ENCODE measurements at places on chromosomes 6 and 20.
A peak's percentile ranks its signal among the peaks of the same experiment; 100 is the strongest.

DNA sequence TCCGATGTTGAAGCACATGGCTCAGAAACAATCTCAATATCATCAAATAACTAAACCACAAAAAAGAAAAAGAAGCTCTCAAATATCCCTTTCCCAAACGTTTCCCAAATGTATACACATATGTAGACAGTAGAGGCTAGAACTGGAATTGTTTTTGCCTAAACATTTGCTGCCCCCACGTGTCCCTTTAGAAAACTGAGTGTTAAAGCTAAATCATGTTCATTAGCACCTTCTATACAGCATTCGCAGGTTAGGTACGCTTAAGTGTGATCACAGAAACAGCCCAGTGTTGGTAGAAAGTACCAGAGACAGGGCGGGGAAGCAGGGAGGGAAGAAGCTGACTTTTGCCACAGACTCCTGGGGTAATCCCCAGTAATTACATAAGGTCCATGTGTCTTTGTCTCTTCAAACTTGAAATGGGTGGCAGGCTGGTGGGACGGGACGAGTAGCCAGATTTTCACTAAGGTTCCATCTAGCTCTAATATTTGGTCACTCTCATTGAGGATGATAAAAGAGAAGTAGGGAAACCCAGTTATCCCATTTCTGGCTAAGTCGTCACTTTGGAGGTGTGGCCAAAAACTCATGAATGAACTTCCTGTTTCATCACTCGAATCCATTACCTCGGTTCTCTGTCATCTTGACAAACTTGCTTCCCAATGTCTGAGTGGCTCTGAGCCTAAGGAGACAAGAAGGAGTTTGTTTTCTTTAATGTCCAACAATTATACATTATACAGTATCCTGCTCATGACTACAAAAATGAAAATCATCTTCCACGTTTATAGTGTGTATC, 15.0 kb upstream of the TFAP2A start:
- no peak for DNase-seq

DNA sequence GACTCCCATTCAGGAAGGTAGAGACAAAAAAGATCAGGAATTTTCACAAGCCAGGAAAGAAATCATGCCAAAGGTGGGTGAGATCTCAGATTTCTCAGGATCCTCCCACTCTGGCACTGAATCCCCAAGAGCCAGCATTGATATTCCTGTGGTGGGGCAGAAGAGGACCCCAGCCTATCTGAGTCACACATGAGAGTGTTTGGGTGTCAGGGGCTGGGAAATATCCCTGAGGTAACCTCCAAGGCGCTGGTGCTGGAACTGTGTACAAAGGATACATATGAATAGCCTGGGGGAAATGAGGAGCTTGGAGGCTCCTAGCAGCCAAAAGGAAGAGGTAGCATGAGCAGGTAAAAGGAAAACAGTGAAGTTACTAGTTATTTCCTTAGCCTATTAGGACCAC, 369.4 kb downstream of the BTBD9 start:
- DNase-seq: no peak

DNA sequence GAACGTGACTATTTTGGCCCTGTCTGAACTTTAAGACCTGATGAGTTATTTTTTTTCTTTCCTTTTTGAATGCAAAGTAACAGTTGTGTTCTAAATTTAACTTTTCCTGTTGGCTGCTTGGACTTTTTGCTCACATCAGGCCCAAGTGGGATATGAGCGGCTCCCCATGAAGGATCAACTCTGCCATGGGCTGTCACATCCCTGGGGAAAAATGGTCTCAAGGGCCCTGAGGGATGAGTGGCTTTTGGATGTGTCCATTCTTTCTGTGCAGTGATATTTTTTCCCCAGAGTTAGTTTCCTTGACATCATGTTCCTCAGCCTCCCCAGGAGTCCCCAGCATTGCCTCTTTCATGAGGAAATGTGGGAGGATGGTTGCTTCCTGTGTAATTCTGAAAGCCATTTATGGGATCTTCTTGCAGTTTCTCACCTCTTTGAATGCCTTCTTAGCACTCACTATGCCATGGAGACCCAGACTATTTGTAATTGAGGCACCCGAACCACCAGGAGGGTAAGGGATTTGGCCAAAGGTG, 92.5 kb downstream of the SLC24A3 start:
- DNase-seq: no peak

DNA sequence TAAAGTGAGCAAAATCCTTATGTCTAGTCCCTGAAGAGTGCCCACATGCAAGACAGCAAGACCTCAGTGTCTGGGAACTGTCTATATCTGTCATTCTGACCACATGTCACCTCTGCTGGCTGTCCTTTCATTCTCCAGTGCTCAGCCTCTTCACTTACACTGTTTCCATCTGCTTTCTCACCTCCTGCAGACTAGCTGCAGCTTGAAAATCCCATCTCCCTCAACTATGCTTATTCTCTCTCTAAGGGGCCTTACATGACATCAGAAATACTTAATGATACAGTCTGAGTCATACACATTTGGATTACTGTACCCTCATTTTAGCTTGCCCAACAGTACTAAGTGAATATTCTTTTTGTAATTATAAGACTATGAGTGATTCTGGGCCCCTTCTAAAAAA, 587.8 kb downstream of the EPM2A start:
- DNase-seq: no peak

DNA sequence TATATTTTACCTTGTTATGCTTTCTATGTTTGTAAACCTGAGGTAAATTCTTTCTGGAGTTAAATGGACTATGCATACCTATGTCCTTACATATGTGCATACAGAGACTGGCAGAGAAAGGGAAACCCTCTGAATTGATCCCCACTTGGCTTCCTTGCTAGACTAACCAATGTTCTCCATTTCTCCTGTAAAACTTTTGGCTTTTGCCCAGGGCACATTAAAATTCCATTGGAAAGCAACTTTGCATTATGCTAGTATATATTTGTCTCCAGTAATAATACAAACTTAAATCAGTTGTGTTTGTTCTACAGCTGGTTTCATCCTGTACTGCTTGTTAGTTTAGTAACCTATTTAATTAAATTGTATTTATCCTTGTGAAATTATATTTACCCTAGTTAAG, 646.0 kb upstream of the MARCKS start:
- peak; percentile 84 for DNase-seq

GRCh38 chr6:52632011-52632410, 38.9 kb upstream of the TMEM14A start:
- DNase-seq: no peak

DNA sequence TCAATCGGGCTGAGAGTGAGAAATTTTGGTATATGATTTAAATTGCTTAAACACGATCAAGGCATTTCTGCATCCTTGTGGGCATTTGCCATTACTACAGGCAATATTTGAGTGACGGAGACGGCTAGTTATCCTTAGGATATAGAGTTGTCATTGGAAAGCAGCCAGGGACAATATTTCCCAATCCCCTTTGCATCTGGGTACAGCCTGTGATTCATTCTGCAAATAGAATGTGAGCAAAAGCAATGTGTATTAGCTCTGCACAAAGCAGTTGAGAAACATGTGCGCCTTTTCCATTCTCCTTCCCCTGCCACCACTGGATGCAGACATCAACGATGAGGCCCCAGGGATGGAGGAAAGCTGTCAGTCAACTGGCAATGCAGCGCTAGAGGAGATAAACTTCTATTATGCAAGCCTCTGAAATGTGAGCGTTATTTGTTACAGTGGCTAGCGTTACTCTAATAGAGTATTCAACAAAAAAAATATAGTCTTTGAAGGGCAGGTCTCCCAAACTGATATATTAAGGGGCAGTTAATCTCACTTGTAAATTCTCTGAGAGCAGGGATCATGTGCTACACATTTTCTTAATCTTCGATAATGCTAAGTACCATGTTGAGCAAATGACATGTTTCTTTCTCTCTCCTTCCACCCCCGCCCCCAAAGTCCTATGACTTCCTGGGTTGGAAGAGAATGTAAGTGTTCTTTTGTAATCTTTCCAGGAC, 37.1 kb upstream of the NCOA3 start:
- peak; percentile 96 for DNase-seq

- DNase-seq: no peak
Measured at GRCh38 chr6:113734982-113735381, 122.2 kb upstream of the MARCKS start.

DNA sequence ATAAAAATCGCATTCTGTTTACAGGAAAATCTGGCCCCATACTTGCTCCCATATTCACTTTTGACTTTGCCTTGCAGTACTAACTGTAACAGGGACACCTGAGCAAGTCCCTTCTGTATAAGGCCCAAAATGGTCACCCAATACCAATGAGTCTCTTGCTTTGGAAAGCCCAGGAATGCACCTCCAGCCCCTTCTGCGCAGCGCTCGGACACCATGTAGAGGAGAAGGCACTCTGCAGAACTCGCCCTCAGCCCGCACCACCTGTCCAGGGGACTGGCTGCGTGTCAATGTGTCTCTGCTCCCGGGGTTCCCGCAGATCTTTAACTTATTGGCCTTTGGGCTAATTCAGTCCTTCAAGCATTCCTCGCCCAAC, 746 bp upstream of the PRND start:
- DNase-seq: no peak

DNA sequence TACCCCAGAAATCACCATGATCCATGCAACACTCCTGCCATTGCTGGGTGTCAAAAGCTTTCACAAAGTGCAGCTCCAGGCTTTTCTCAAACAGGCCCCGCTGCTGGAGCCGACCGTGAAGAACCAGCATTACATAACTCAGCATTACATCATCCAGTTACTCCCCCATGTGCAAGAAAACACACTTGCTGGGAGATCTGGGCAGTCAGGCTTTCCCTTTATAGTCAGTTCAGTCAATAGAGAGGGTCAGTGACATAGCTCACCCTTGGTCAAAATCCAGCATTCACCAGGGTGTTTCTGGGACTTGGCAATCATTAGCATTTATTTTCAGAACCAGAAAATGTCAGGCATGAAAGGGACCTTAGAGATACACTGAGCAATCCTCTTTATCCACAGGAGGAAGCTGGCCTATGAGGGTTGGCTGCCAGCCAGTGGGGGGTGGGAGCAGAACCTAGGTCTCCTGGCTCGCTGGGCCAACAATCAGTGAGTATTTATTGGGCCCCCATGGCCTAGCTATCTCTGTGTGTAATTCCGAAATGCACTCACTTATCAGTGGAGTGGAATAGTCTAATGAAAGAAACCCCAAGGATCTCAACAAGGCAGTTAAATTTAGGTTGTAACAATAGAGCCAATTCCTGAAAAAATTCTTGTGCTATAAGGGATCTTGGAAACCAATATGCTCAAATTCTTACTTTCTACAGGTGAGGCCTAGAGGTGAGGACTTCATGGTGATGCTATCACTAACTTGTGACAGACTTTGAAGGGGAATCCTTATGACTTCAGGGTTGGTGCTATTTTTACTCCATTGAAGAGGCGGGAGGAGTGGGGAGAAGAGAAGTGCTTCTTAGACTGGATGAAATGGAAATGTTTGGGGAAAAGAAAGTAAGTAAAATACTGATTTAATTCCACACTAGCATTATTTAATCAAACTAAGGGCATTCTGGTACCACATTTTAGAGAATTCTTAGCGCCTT, 54.6 kb downstream of the LYRM4 start:
- DNase-seq: peak; percentile 86

DNA sequence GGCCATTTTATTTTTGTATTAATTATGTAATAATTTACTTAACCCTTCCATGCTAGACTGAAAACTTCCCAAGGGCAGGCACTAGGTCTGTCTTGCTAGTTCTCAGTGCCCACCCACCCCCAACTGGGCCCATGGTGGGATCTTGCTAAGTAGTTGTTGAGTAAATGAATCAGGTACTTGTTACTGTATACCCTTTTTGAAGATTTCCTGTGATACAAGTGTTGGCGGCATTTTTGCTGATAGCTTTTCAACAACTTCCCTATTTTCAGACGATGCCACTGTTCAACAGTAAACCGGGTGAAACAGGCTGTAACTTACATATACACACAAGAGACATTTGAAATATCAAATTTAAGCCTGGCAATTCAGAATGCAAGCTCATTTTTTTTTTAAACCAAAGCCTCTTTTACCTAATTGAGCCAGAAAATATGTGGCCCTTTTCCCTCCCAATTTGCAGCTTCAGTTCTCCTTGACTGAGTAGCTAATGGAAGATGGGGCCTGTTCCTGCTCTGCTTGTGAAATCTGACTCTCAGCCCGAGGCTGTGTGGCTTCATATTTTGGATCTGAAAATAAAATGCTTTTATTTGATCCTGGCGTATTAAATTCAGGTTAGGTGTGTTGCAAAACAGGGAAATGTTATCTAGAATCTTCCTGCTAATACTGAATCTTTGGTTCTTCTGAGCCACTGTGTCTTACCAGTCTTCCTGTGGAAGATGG, 288.3 kb downstream of the NRN1 start:
- DNase-seq: no peak

DNA sequence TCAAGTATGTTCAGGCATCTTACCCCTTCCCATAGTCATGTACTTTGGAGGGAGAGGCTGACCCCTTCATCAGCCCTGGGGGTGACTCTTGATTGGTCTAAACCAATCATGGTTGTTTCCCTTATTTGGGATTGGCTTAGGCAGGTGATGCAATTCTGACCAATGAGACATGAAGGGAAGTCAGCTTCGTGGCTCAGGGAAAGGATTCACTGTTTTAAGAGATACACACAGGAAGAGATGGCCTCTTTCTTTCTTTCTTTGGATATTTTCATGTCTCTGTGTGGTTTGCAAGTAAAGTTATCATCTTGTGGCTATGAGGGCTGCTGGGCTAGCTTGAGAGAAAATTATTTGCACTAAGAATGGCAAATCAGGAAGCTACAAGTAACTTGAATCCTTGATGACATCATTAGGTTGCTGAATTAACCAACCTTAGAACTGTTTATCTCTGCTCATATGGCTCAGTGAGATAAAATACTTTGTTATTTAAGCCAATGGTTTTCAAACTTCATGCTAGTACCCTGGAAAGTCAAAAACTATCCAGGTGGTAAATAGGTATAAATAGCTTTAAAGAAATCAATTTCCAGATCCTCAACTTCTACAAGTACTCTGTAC, 144.2 kb upstream of the CENPW start:
- DNase-seq: no peak

GRCh38 chr6:104472021-104472901, 387.5 kb downstream of the HACE1 start:
- DNase-seq: no peak

- no peak for DNase-seq
Measured at GRCh38 chr20:52649727-52650126, 322.4 kb upstream of the TSHZ2 start.
